ENCODE measurements at places on chromosomes 1 and 21.

GRCh38 chr1:91007827-91008226 is 14.0 kb downstream of the ZNF644 start:
- DNase-seq: no peak

- no peak for DNase-seq
These were observed 76.3 kb downstream of the ADARB1 start for GRCh38 chr21:45150638-45151131.

- no peak for DNase-seq
These were observed 10.9 kb upstream of the VAMP3 start for GRCh38 chr1:7760245-7760644.

DNA sequence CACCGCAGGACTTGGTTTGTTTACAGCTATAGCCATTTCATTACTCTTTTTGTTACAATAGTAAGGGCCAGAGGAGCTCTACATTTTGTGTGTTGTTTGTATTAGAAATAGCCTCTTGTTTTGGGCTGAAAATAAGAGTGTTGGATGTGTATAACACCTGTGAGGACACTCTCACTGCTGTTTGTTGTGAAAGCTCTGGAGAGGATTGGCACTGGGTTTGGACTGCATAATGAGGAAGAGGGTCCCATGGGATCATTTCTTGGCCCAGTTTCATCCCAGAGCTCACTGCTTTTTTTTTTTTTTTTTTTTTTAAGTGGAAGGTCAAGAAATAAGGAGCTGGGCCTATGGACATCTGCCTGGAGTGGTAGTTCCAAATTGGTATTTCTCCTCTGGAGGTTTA is 61.6 kb upstream of the KIAA0040 start:
- no peak for DNase-seq

- no peak for DNase-seq
These were observed 100.3 kb upstream of the BACE2 start for GRCh38 chr21:41067709-41068108.

DNA sequence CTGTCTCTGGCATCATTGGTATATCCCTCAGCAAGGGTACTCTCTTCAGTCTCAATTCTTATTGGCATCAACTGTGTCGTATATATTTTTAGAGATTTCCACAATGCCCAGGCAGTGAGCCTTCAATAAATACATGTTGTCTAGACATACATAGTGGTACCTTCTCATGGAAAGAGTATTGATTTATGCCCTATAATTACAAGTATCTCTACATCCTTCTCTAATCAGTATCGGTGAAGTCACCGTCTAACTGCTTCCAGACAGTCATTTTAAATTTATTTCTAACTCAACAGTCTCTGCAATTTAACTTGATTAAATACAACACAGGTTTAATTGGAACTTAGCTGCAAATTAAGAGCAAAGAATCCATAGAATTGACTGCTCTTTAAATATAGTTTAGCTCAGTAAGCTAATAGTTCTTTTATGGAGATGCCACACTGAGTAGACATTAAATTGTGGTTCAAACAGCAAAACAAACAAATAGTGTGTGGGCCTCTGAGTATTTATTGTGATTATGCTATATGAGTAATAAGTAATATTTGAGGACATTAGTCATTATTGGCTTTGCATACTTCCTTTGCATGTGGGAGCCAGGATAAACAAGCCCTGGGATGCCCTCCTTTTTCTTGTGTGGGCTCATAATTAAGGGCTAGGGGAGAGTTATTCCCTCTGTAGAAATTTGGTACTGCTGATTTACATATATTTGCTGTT is 126.9 kb upstream of the DUSP10 start:
- DNase-seq: no peak

GRCh38 chr1:211625040-211625439 is 46.1 kb upstream of the SLC30A1 start:
- no peak for DNase-seq

GRCh38 chr1:164937291-164937690 is 378.3 kb downstream of the PBX1 start:
- no peak for DNase-seq

DNA sequence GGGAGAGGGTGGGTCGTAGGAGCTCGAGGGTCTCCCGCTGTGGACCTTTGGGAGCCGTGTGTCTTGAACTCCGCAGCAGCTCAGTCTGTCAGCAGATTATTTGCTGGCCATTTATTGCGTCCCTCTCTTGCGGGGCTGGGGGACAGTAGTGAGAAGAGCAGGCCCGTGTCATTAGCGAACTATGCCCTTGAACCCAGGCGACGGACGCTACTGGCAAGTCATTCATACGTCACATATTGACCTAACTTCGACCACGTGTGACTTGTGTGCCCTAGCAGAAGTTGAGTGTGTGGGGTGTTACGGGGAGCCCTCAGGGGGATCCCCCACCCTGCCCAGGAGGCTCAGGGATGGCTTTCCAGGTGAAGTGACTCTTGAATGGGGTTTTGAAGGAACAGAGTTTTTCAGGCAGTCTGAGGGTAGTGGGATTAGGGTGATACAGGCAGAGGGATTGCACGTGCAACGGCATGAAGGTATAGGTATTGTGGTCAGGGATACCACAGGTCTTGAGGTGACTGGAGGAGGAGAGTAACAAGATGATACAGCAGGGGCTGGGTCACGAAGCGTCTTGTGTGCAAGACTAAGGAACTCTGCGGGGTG is 13.0 kb downstream of the RCC1 start:
- no peak for DNase-seq

- no peak for DNase-seq
These were observed 21.2 kb upstream of the EPRS1 start for GRCh38 chr1:220067269-220068204.

GRCh38 chr1:185895208-185895900 is 161.2 kb downstream of the HMCN1 start:
- DNase-seq: no peak

GRCh38 chr1:228081578-228082213 is 812 bp upstream of the ARF1 start:
- no peak for DNase-seq

DNA sequence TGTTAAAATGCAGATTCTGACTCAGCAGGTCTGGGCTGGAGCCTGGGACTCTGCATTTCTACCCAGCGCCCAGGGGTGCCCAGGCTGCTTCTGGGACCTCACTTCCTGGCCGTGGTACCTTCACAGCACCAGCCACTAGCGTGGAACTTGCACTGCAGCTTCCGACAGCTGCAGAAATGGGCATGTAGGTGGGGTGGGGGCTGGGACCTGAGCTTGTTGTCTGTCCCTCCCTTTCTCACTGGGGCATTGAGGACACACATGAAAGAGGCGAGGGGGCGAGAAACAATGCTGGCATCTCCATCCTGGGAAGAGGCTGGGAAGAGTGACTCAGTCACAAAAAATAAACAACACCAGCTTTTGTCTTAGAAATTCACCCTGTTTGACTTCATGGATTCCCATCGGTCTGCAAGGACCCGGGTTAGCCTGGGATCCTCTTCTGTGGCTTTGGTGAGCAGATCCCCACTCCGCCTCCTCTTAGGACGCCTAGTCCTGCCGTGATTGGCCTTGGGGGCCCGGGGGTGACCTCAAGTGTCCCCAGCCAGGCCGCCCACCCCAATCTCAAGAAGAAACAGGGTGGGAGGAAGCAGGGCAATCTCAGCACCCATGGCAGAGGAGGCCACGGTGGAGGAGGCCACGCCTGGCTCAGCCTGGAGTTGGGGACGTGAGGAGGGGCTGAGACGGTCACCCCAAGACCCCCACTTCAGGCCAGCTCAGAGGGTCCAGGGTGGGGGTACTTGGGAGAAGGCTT is 29.9 kb upstream of the POFUT2 start:
- no peak for DNase-seq

- DNase-seq: no peak
These were observed 1234.6 kb upstream of the ADGRL2 start for GRCh38 chr1:80566123-80566522.

- DNase-seq: no peak
These were observed 2.4 kb downstream of the C2CD4D start for GRCh38 chr1:151837197-151837596.

DNA sequence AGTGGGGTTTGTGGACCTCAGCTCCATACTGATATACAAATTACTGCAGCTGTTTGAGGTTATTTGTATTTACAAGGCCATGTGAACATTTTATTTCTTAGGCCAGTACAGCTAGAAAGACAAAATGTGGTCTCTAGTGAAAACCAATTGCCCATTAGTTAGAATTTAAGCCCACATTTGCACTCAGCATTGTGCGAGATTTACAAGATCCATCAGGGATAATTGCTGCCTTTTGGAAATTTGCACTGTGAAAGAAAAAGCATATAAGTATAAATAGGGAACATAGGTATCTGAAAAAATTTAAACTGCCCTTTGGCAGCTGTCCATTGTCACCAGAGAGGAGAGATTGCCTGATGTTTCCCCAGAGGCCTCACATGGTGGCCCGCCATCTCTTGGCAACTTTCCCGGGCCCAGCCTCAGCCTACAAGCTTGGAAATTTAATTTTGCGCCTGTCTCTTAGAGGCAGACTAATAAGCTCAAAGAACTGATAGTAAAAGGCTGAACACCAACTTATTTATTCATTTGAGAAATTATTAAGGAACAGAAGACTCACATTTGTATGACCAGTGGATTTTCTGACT is 120.7 kb downstream of the MAP3K21 start:
- DNase-seq: no peak

DNA sequence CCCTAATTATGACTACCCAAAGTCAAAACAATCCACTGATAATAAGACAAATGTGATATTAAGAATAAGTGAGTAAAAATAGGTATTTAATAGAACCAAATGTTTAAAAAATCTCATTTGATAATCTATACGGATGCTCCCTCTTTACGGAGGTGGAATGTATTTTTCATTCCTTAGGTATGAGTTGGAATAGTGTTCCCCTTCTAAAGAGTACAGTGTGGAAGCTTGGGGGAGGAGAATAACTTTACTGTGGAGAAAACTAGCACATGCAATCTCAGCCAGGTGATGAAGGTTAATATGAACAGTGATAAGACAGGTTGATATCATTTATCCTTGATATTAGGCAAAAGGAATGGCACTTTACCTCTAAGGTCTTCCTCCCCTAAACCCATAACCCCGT is 74.6 kb downstream of the GPR88 start:
- no peak for DNase-seq

GRCh38 chr1:12615865-12616708 is 1.9 kb downstream of the DHRS3 start:
- no peak for DNase-seq

DNA sequence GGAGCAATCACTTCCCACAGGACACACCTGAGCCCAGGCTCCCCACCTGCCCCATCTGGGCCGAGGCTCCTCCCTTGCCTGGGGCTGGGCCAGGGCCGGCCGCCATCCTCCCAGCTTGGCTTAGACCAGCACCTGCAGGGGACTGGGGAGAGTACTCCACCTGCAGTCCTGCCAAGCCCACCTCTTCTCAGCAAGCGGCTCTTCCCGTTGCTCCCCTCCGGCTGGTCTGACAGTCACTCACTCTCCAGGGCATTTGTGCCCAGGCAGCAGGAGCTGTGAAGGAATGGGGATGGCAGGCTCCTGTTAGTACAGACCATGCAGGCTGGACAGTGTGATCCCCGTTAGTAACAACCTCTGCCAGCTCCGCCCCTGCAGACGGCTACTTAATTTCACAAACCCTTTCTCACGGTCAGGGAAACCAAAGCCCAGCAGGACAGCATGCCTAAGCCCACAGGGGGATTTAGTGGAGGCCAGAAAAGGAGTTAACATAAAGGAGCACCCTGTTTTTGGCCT is at the start of gene FYB2:
FYB2 (minus strand) TSS at position 18 of the 513 bp plus-strand sequence. CDS start 114 bp downstream, outside the sequence.
- no peak for DNase-seq

DNA sequence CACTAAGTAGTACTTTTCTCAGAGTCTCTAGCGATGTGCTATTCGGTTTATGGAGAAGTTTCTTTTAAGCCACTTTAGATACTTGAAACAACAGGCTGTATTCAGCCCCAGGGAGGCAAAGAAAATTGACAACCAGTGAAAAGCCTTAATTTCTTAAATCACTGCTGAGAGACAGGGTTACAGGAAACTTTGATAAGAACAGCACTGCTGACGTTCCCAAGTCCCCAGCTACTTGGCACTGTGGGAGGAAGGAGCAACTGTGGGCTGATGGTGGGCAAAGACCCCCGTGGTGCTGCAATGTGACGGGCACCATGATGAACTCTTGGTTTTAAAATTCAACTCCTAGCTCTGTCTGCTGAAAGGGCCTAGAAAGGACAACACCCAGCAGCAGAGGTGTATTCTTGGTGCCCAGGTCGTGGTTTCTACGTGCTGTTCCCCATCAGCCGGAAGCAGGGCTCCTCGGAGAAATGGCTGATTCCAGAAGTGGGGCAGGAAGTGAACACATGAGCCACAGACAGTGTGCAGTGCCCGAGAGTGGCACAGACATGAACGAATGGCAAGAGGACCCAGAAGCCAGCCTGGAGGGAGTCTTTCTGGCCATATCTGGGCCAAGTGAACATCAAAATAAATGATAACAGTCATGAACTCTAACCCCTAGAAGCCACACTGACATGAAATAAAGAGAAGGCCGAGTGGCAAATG is 5.3 kb downstream of the PTTG1IP start:
- DNase-seq: no peak

- no peak for DNase-seq
These were observed 294.4 kb downstream of the SDCCAG8 start for GRCh38 chr1:243550276-243550675.

GRCh38 chr1:226687426-226687825 is 51.7 kb downstream of the ITPKB start:
- no peak for DNase-seq

GRCh38 chr1:61436491-61437120 is 288.3 kb downstream of the TM2D1 start:
- DNase-seq: no peak

DNA sequence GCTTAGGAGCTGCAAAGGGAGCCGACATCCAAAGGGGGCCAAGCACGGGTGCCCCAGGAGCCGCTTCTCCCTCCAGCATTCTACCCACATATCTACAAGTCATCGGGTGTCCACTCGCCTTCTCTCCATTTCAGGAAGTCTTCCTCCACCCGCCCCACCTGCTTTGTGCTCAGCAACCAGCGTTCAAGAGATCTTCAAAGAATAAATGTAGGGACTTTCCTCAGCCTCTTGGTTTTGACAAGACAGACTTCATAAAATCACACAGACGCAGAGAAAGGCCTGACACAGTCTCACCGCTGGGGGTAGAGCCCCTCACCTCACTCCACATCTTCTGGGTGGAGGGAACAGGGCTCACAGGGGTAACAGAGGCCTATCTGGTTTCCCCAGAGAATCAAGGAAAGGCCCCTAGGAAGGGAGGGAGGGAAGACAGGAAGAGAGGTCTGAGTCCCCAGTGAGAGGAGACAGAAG is 49.5 kb downstream of the SSBP3 start:
- DNase-seq: no peak

- no peak for DNase-seq
These were observed 30.8 kb upstream of the PLCH2 start for GRCh38 chr1:2445162-2445822.

GRCh38 chr1:89525169-89525855 is 683 bp downstream of the LRRC8B start:
- peak; percentile 10 for DNase-seq

- no peak for DNase-seq
These were observed 1.1 kb downstream of the DFFB start for GRCh38 chr1:3858231-3858981.

DNA sequence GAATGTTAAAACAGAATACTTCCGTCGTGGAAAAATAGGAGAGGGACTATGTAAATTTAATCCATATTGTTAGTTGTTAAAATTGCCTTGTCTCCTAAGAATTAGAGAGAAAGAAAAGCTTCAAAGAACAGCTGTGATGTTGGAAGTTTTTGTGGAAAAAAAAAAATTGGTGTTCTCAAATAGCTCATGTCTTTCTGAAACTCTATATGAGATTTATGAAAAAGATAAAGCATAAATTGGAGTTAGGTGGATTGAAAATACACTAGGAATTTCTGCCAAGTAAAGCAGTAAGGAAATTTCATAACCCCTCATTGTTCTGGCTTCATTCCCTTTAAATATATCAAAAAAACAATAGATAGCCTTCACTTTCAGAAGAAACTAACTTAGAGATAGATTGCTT is 274.0 kb upstream of the ADAMTS5 start:
- DNase-seq: no peak

- no peak for DNase-seq
These were observed 55.6 kb downstream of the NKAIN1 start for GRCh38 chr1:31183927-31184554.

Data from stimulated activated CD8-positive, alpha-beta memory T cell treated with anti-CD3 and anti-CD28 coated beads, Interleukin-4, amount 100 ng/mL, for 1 hour (primary cell).